ENCODE measurements at places on chromosomes 2 and 18.

GRCh38 chr2:180038997-180039396 lies 31.9 kb upstream of the CWC22 start:
- no peak for DNase-seq

- no peak for DNase-seq
Measured at GRCh38 chr2:162164802-162165201, 12.8 kb upstream of the GCG start.

- peak; percentile 83 for DNase-seq
Measured at GRCh38 chr2:20447437-20448245, 767 bp downstream of the RHOB start.

GRCh38 chr2:55224761-55225261 lies 7.3 kb downstream of the CLHC1 start:
- no peak for DNase-seq

DNA sequence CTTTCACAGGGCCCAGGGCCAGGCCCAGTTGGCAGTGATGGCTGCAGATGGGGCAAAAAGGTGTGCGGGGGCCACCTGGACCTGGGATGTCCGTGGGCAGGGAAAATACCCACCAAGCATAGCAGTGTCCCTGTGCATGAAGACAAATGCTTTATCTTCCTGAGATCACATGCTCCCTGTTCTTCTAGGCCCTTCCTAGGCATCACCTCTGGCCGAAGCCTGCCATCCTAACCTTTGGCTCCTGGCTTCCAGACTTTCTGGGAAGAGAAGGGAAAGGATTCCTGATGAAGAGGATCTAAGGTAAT lies 105.0 kb upstream of the SMAD2 start:
- peak; percentile 61 for DNase-seq

- DNase-seq: no peak
Measured at GRCh38 chr2:109675666-109676345, 61.6 kb downstream of the SOWAHC start.

- no peak for DNase-seq
Measured at GRCh38 chr2:209519906-209520305, 96.1 kb downstream of the MAP2 start.

GRCh38 chr2:62038975-62039771 lies 133.7 kb downstream of the COMMD1 start:
- no peak for DNase-seq

DNA sequence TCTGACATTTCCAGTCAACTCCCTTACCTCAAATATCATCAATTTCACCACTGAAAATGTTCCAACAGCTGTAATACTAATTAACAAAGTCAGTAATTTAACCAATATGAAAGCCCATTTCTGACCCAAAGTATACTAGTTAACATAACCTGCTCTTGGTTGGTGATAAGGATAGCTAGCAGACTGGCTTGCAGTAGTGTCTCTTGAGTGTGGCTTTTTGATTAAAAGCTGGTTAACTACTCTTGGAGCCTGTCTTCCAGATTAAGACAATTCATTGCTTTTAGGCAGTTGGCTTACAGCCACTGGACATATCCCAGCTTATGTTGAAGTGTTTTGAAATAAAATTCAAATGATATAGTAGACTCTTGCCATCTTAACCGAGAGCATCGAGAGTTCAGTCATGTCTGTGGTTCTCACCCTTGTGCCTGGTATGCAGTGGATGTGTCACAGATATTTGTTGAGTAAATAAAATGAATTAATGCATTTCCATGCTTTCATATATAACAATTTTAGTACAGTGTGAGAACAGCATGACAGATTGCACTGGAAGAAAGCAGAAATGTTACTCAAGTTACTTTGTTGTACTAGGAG lies 158.1 kb downstream of the TANC1 start:
- no peak for DNase-seq

DNA sequence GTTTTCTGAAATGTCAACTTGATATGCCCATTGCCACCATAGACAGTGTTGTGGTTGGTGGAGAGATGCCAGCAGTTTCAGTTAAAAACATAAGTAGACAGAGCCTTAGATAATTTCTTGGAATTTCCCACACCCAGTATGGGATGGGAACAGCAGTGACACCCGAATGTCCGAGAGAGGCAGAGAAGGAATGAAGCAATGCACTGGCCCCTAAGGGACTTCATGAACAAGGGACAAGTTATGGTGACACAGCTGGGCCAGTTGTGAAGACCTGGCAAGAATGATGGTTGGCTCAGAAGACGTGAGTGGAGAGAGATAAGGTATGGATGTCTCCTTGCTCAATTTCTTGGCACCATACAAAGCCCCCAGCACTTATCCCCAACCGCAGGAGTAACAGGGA lies 165.2 kb upstream of the APCDD1 start:
- DNase-seq: no peak

DNA sequence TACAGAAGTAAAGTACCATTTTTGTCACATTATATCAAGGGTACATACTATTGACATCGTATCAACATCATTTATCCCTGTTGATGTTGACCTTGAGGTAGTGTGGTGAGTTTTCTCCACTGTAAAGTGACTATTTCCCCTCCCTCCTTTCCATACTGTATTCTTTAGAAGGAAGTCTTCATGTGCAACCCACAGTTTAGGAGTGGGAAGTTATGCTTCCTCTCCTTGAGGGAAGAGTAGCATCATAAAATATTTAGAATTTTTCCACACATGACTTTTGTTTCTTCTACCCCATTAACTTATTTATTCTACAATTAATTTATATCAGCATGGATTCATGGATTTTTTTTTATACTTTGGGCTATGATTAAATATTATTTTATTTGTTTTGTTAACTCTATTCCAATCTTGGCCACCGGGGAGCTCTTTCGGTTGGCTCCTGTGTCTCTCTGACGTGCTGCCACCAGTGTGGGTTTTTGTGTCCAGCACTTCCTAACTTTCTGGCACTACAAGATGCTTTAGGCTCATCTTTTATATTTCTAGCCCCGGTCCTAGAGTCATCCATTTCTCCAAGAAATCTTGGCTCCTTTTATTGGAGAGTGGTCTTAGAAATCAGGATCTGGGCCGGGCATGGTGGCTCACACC lies 19.0 kb downstream of the AQP12B start:
- DNase-seq: no peak

DNA sequence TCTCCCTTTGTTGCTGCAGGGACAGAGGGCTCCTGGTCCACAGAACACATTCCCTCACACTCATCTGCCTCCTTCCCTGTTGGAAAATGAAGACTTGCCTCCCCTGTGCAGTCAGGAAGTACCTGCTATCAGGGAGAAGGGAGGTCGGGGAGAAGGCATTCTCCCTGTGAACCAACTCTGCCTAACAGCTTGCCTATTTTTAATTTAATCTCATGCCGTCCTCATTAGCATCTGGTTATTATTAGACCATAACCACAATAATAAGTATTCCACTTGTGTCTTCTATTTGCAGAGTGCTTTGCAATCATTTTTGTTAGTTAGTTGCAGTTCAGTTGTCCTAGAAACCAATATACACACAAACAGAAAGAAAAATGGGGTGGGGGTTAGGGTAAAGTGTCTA lies 232.6 kb upstream of the SKOR2 start:
- DNase-seq: peak; percentile 19

DNA sequence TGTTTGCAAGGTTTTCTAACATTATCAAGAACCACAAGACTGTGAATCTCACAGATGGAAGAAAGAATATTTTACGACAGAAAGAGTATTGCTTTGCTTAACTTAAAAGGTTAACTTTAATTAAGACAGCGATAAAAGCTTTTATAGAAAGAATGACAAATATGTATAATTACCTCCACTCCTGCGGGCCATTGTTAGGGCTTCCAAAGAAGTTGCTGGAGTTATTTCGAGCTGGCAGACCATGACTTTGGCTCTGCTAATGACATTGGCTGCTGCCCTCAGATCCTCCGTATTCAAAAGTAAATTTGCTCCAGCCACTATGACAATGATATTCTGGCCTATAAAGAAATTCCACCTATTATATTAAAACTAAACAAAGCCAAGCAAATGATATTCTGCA lies 47.3 kb downstream of the RBKS start:
- no peak for DNase-seq

DNA sequence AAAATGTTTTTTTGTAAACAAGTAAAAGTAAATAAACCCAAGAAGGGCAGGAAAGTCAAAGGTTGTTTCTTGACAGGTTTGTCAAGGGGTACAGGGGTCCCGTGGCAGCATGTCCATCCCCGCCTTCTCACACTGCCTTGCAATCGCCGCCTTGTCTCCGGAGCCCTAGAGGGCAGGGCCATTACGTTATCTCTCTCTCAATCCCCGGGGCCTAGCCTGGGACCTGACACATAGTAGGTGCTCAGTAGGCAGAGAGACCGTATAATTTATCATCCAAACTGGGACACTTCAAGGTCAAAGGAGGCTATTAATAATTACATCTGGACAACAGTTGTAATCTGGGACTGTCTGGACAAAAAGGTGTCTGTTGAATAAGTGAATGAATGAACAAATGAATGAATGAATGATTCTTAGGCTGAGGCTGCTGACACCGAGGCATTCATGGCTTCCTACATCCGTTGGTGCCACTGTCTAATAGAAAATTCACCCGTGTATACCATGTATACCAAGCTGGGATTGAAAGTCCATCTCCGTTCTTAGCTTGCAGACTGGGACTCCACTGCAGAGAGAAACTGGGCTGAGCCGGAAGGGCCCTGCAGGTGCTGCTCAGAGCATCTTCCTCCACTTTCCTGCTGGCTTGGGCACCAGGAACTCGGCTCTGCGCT lies 44.8 kb upstream of the PLB1 start:
- DNase-seq: no peak

DNA sequence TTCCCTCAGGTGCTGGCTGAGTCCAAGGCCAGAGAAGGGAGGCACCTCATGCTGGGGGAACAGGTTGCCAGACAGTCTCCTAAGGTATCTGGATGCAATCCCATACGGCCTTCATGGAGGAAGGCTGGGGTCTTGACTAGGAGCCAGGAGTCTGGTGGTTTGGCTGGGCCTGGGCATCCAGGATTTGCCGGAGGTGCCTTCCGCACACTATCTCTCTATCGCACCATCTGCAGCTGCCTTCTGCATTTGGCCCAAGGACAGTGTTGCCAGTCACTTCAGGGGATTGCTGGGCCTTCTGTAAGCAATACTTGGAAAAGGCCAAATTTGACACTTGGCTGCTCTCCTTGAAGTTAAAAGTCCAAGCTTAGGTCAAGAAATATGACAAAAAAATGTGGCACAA lies 327.2 kb downstream of the EN1 start:
- DNase-seq: no peak

DNA sequence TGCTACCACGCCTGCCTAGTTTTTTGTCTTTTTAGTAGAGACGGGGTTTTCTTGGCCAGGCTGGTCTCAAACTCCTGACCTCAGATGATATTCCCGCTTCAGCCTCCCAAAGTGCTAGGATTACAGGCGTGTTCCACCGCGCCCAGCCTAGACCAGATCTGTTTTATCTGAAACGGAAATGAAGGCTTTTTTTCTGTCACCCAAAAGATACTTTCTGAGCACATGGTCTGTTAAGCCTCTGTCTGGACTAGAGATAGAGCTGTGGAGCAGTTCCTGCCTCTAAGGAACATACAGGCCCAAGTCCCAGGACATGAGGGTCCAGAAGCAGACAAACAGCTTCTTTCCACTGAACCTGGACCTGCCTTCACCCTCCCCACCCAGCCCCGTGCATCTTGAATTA lies 43.6 kb upstream of the PTMA start:
- no peak for DNase-seq

DNA sequence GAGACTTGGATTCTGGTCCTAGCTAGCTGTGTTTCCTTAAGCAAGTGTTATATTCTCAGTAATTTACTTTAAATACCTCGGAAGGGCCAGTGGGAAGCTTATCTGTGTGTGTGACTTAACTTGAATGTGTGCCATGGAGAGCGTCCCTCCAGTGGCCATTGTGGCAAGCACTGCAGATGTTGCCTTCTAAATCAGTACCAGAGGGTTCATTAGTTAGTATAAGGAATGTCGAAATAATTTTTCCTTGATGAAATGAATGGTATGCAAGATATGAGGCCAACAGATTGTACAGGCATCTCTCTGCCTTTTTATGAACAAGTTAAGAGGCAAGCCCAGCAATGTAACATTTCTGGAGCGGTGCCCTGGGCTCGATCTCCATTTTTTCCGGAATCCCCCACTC lies 52.0 kb downstream of the FBXO36 start:
- DNase-seq: no peak

- no peak for DNase-seq
Measured at GRCh38 chr2:204849892-204850291, 304.6 kb downstream of the PARD3B start.

DNA sequence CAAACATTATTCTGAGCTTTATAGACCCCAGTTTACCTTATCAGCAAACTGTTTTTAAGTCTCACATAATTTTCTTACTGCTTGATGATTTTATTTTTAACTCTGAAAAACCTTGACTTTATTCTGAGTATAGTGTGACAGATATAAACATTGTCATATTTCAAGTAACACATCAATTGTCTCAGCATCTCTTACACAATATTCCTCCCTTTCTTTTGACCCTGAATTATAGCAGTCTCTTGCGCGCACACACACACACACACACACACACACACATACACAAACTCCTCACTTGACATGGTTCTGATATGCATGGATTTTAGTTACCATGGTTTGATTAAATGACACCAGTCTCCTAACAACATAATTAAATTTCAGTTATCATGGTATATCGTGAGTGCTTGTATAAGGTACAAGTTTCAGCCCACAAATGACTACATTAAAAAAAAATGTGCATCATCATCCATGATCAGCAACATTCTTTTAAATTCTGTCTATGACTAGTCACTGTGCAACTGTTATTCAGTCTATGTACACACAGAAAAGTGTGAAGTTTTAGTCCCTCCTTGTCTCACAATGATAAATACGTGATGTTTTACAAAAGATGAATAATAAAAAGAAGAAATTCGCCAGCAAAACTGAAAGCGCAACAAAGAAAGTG lies 39.5 kb upstream of the TACR1 start:
- DNase-seq: no peak

DNA sequence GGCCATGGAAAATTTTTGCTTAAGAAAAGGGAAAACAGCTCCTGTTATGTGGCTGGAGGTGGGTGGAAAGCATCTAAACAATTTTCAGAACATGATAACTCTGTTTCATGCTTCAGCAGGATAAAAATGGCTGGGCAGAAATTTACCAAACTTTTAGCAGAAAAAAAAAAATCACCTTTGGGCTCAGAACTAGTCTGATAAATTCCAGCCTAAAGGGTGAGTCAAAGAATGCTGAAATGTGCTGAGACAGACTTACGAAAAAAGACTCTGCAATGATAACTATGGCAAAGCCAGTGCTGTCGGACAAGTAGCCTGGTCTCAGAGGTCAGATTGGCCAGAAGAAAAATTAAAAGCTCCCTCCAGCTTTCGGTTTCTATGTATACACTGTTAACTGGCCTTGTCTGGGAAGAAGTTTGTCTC lies 123.6 kb downstream of the LRATD1 start:
- DNase-seq: no peak
